ENCODE measurements at places on chromosomes 7 and 10. TPM values are rescaled to one million over a fixed set of nuclear protein-coding genes. Genes with fewer than 3 reads are reported as not detected.

MNX1 gene
- not detected for total RNA-seq

OR2A14 gene
- not detected for total RNA-seq

AKR1D1 gene
- total RNA-seq = 0.20 TPM

WNT2 gene
- not detected for total RNA-seq

JAKMIP3 gene
- 0.24 TPM for total RNA-seq

GFRA1 gene
- total RNA-seq = 34.2 TPM

CBX3 gene
- 60.1 TPM for total RNA-seq

LIPM gene
- not detected for total RNA-seq

SLC12A9 gene
- total RNA-seq = 3.6 TPM

IQCE gene
- 6.3 TPM for total RNA-seq

ZNF777 gene
- 14.4 TPM for total RNA-seq

RHEB gene
- 136 TPM for total RNA-seq

PRKG1 gene
- 38.2 TPM for total RNA-seq

ZNF365 gene
- total RNA-seq = not detected

ZKSCAN5 gene
- total RNA-seq = 7.3 TPM

PTPN20 gene
- 0.84 TPM for total RNA-seq

ANK3 gene
- 125 TPM for total RNA-seq

LHFPL3 gene
- not detected for total RNA-seq

HTR7 gene
- total RNA-seq = 1.2 TPM

ANXA8 gene
- not detected for total RNA-seq

HKDC1 gene
- not detected for total RNA-seq

RARRES2 gene
- 4.7 TPM for total RNA-seq

SAMD9L gene
- 7.6 TPM for total RNA-seq

C7orf57 gene
- not detected for total RNA-seq

TMEM225B gene
- not detected for total RNA-seq

CCT6A gene
- 120 TPM for total RNA-seq

ACSM6 gene
- total RNA-seq = not detected

ZNF786 gene
- 1.9 TPM for total RNA-seq

CLRN3 gene
- not detected for total RNA-seq

FANK1 gene
- not detected for total RNA-seq

FBXL15 gene
- total RNA-seq = 24.7 TPM

NAT16 gene
- total RNA-seq = not detected

ZNF467 gene
- 0.87 TPM for total RNA-seq

EFCAB10 gene
- not detected for total RNA-seq
